ENCODE measurements at places on chromosomes 16 and 17. TPM values are rescaled to one million over a fixed set of nuclear protein-coding genes. Genes with fewer than 3 reads are reported as not detected.

FSCN2 gene
- 4.2 TPM for total RNA-seq

CARD14 gene
- 19.3 TPM for total RNA-seq

DNA sequence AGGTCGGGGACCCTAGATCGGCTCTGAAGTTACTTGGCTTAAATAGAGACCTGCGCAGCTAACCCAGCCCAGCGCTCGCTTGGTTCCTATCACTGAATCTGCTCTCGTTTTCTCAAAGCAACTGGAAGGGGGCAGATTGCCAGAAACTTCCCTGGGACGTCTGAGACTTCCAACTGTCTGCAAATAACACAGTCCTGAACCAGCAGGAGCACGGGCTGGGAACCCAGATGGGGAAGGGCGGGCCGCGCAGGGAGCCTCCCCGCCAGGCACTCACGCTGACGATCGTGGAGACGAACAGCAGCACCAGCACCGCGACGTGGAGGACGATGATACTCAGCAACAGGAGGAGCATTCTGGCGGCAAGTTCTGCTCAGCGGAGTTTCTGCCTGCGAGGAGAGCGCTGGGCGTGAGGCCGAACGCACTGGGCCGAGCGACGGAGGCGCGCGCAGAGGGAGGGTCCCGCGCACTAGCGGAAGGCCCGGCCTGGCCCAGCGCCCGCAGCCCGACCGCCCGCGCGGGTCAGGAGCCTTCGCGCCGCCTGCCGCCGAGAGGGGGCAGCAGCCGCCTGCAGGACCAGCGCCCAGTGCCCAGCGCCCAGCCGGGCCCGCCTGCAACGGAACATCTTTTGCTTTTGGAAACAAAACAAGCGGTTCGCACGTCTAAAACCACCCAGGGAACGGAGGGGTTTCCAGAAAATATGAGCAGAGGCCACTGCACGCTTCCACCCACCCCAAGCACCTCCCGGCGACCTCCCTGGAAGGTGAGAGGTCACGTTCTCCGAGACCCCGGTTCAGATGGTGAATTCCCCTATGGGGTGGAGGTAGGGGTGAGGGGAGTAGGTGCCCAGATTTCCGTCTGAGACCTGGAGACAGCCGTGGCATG is 4.5 kb downstream of the PMP22 start:
- DNase-seq, result peak; percentile 88

DNA sequence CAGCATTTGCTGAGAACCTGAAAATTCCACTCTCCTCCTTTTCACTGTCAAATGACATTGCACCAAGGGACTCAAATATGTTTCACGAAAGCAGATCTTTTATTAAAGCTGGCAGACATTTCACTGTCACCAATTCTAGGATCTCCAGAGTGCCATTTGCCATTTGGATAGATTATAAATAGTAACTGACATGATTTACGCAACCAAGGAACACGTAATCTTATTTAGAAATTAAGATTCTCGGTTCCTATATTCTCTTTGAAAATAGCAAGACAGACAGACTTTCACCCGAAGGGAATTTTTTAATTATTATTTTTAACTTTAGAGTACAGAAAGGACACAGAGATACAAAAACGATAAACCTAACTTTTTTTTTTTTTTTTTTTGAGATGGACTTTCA is 49.6 kb downstream of the ANKFY1 start:
- no peak for DNase-seq

- no peak for DNase-seq
Observed at GRCh38 chr16:90053902-90054500, 23.1 kb downstream of the PRDM7 start.

DNA sequence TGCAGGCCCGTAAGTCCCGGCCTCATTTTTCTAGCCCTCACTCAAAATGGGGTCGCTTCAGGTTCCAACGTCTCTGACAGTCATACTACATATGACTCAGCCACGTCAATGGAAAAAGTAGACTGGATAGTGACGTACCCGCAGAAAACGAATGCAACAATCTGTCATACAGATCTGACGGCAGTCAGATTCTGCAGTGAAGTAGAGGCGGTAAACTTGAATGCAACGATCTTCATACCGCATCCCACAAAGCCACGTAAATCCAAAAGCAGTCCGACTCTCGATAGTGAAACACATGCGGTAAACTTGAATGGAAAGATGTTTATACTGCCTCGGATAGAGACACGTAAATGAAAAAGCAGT is 38.4 kb upstream of the ARL4D start:
- DNase-seq, result no peak

GRCh38 chr16:4011940-4012629 is 104.2 kb downstream of the ADCY9 start:
- no peak for DNase-seq

TVP23A gene
- 3.3 TPM for total RNA-seq

GRCh38 chr16:89904606-89905510 is 13.8 kb upstream of the MC1R start:
- DNase-seq, result no peak

TOP2A gene
- 2.9 TPM for total RNA-seq

DNA sequence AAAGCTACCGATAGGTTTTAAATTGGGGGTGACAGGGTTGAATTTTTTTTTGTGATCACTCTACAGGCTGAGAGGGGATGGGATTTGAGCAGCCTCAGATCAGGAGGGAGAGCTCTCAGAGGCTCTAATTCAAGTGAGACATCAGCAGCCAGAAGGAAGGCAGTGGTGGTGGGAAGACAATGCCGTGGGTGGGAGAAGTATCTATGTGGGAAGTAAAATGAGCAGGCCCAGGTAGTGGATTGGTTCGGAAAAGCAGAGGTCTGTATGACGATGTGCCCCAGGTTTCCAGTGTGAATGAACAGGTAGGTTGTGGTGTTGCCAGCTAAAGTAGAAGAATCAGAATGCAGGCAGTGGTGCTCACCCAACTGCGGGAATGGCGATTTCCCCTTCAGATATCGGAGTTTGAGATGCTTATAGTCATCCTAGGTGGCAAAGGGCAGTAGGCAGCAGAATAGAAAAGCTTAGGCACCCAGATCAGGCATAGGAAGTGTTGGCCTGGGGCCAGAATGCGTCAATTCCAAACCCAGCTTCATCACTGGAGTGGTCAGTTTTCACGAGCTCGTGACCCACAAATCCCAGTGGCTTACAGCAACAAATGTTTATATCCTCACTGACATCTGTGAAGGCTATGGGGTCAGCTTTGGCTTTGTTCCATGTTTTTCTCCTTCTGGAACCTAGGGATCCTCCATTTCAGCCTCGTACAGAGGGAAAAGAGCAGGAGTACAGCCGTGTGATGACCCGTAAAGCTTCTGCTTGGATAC is 24.0 kb downstream of the MEOX1 start:
- DNase-seq, result no peak
